Activated naive CD8-positive, alpha-beta T cell treated with anti-CD3 and anti-CD28 coated beads, Interleukin-2, amount 10 ng/mL, durations not matched to agents 7 days and 5 days (primary cell): ENCODE measurements at places on chromosomes 2 and 18. TPM values are rescaled to one million over a fixed set of nuclear protein-coding genes. Genes with fewer than 3 reads are reported as not detected.
A peak's percentile ranks its signal among the peaks of the same experiment; 100 is the strongest.

DNA sequence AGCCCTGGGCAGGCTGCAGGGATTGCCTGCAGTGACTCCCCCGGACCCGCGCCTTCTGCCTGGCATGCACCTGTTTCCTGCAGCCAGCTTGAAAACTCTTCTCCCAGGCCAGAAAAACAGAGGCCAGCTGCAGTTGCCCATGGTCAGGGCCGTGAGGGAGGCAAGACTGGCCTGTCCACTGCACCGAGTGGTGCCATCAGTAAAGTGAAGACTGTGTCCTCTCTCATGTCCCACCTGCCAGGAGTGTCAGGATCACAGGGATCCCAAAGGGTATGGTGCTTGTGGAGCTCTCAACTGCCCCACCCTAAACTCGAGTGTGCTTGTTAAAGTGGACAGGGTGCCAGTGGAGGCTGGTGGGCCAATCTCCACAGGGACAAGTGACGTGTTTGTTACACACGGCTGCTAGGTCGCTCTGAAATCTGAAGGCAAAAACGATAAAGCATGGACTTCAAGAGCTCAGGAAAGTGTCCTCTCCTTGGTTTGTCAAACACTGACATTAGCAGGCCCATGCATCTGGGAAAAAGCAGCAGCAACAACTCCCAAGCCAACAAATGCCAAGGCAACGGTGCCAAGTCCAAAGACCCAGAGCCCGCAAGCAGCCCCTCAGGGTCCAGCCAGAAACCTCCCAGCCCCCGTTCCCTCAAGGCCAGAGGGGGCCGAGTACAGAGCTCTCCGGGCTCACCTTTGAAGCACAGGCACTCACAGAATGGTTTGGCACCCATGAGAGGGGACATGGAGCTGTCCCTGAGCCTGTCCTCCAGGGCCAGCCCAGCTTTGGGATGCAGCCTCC, 213.2 kb downstream of the HDAC4 start:
- DNase-seq = peak; percentile 18

- DNase-seq = no peak
Observed at GRCh38 chr18:26729008-26729407, 136.5 kb downstream of the AQP4 start.

DNA sequence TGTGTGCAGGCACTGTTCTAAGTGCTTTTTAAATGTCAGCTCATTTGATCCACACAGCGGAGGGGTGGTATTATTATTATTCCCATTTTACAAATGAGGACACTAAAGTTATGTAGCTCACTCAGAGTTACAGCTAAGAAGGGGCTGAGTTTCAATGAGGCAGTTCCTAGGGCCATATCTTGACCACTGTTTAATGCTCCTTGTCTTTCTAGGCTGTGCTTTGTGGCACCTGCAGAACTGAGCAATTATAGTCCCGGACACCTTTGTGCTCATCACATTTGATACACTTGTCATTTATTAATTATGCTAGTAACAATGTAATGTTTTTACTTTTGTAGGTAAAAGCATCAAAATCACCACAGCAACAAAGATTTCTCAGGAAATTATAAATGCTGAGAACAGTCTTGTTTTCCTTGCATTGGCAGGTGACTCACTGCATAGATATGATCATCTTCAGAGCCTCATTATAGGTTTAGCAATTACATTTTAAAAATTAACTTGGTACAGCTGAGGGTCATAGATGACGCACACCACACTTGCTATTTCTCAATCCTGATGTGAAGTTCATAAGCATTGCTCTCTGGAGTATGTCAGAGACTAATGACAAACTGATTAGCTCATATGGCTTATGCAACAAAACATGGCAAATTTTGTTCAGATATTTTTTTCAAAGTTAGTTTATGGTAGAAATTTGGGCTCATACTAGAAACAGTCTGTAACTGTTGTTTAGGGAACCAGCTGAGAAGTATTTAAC, 366.8 kb downstream of the TGIF1 start:
- DNase-seq = no peak

GRCh38 chr2:38076710-38077430, 919 bp upstream of the CYP1B1 start:
- peak; percentile 76 for DNase-seq

GRCh38 chr2:196230061-196230854, 58.9 kb upstream of the STK17B start:
- DNase-seq = peak; percentile 58

- DNase-seq = no peak
Observed at GRCh38 chr2:109663721-109664120, 49.6 kb downstream of the SOWAHC start.

The LYPD6B gene
- not detected for total RNA-seq

DNA sequence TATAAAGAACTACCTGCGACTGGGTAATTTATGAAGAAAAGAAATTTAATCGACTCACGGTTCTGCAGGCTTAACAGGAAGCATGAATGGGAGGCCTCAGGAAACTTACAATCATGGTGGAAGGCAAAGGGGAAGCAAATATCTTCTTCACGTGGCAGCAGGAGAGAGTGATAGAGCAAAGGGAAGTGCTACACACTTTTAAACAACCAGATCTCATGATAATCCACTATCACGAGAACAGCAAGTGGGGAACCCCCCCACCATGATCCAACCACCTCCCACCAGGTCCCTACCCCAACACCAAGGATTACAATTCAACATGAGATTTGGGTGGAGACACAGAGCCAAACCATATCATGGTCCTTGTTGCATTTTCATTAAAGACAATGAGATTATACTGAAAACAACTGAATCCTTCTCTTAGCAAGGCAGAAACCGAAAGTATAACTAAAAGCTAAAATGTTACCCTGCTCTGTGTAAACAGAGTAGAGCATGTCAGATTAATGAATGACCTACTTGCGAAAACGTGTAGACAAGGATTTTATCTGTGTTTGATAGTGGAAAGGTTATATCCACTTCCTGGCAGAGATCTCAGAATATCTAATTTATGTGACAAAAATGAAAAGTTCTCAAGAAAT, 60.1 kb upstream of the RBBP8 start:
- DNase-seq = no peak

GRCh38 chr2:190603374-190603773, 45.5 kb upstream of the NAB1 start:
- no peak for DNase-seq

DNA sequence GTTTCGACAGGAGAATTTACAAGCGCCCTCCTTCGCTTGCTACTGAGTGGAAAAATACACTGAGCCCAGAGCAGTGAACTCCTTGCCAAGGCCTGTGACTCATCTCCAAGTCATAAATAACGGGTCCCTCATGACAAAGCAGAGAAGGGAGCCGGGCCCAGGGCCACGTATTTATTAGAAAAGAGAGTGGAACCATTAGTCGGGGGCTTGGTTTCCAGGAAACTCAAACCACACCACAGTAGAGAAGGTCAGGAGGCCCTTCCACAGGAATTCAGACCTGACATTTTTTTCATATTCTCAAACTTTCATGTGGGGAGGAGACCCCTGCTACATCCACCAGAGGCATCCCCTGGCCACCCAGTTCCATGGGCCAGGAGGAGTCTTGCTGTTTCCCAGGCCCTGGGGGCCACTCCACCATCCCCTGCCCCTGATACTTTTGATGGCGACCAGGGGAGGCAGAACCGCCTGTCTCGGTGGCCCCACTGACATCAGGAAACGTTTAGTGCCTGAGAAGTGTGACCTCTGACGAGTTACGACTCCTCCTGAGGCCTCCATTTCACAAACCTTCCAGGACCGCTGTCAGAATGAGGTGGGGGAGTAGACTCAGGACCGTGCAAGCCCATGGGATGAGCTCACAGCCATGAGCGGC, 289.7 kb downstream of the DYSF start:
- no peak for DNase-seq

The PRKRA gene
- 47.1 TPM for total RNA-seq

DNA sequence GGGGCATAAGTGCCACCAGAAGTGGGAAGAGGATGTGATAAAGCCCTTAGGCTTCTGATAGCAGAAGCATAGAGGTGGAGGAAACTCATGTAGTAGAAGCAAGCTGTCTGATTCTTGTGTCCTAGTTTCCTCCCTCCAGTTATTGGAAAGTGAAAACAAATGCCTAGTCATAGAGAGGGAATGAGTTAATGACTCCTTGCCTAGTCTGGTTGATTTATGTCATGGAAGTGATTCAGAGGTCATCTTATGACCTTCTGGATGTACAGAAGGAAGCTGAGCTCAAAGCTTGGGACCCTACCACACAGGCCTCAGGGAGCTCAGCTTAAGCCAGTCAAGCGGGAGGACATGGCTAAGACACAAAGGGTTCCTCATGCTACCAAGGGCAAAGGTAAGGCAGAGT, 232.2 kb downstream of the THSD7B start:
- no peak for DNase-seq

The GPR17 gene
- not detected for total RNA-seq

The CGREF1 gene
- total RNA-seq = 1.6 TPM

DNA sequence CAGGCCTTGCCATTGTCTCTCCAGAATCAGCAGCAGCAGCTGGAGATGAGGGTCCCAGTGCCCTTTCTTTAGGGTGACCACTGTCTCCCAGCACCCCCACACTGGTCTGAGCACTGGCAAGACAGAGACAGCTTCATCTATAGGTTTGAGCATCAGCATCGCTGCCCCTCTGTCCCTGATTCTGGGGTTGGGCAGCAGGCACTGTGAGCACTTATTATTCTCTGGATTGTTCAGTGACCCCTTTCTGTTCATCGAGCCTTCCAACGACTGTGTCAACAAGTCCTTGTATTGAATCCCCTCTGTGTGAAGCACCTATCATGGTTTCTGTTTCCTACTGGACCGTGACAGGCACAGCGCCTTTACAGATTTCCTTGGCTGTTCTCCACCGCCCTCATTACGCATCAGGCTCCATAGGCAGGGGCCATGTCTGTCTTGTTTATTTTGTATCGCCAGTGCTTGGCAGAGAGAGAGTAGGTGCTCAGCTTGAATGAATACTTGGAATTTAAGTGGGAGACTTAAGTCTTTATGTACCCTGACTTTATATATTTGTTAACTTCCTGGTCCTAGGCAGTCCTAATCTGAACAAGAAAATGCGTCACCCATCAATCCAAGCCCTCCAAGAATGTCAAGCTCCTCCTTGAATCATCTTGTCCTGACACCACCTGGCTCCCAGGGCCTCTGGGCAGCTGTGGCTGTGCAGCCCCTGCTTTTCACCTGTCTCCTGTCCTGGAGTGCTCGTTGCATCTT, 11.4 kb downstream of the MALL start:
- no peak for DNase-seq

DNA sequence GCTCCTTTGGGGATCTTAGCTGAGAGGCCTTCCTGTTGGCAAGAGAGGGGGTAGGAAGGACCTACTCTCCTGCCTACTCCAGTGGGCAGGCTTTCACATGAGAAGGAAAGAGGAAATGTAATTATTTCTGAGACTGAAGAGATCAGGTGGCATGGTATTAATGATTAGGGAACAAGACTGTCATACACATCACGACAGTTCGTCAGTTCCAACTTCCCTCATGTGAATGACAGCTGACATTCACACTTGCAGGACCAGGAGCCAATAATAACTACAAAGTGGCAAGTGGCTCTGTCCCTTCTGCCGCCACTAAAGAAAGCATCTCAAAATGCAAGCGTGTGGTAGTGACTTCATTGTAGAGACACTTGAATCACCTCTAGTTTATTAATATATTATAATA, 90.0 kb downstream of the ZCCHC2 start:
- no peak for DNase-seq

The ATOH8 gene
- total RNA-seq = not detected
